ENCODE measurements at places on chromosomes 5 and 9. TPM values are rescaled to one million over a fixed set of nuclear protein-coding genes. Genes with fewer than 3 reads are reported as not detected.

GRCh38 chr5:29193972-29194371 lies 1999.5 kb upstream of the CDH6 start:
- no peak overlapping the region for H3K4me3 ChIP-seq
- no peaks in the 10 kb centered on the region for H3K4me1 ChIP-seq
- no peaks in the 10 kb centered on the region for H3K27me3 ChIP-seq
- no peak for DNase-seq

BNIP1 gene
- total RNA-seq: 5.4 TPM

IL31RA gene
- total RNA-seq: not detected

- H3K27me3 ChIP-seq: no peaks in the 10 kb centered on the region
- H3K27ac ChIP-seq: no peak overlapping the region
- H3K36me3 ChIP-seq: no peaks in the 10 kb centered on the region
- no peak overlapping the region for H3K4me3 ChIP-seq
- DNase-seq: no peak
- no peaks in the 10 kb centered on the region for H3K4me1 ChIP-seq
These were observed 102.5 kb upstream of the FCN2 start for GRCh38 chr9:134778156-134778555.

DNA sequence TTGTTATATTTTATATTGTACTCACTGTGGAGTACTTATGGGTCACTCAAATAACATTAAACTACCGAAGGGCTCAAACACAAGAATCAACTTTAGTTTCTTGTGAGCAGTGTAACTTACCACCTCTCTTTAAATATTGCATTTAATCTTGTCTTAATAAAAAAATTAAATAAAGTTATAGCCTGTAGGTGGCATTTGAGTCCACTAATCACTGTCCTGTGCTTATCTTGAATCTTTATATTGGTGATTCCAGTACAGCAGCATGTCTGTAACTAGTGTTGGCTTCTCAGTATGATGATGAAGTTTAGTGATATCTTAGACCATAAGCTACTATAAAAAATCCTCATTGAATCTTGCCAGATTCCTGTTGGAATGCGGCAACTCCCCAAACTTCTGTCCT lies 313.8 kb downstream of the FAM170A start:
- no peak overlapping the region for H3K27ac ChIP-seq
- DNase-seq: no peak
- no peaks in the 10 kb centered on the region for H3K36me3 ChIP-seq
- no peaks in the 10 kb centered on the region for H3K4me1 ChIP-seq
- peaks cover 5% of the 10 kb centered on the region for H3K27me3 ChIP-seq

DNA sequence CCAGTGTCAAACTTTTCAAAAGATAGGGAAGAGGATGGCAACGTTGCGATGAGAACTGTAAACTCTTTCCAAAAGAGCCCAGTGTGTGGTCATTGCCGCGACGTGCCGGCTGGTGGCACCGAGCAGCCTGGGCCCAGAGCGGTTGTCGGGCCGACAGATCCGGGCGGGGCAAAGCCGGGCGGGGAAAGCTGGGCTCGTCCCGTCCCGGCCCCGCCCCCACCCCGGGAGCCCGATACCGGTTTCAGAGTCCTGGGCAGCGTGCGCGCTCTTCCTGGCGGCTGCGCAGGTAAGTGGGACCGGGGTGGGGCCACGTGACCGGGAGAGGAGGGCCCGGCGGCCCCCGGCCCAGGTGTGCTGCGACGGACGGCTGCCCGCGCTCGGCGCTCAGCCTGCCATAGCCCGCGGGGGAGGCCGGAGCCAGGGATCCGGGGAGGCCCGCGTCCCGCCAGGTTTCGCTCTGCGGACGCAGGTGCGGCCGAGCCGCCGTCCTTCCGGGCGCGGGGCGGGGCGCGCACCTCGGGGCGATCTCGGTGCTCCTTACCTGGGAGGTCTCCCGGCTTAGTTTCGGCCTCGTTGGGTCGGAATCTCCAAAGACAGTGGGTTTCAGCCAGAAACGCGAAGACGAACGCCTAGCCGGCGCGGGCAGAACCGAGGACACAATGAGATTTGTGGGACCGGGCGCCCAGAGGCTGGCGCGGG lies at the start of gene MARVELD2:
Gene MARVELD2, plus strand, starts transcription at position 232 of the 699 bp plus-strand sequence. CDS start 4,270 bp downstream, outside the sequence.
- H3K36me3 ChIP-seq: peaks cover 10% of the 10 kb centered on the region
- peak within 1 kb of the TSS; percentile 91 for H3K4me3 ChIP-seq
- H3K27me3 ChIP-seq: no peaks in the 10 kb centered on the region
- peaks cover 2% of the 10 kb centered on the region for H3K4me1 ChIP-seq
- peak; percentile 86 for DNase-seq
- peak within 1 kb of the TSS; percentile 89 for H3K27ac ChIP-seq

- H3K27ac ChIP-seq: peak overlapping the region; percentile 42
- peaks cover 63% of the 10 kb centered on the region for H3K4me1 ChIP-seq
- no peak overlapping the region for H3K4me3 ChIP-seq
- H3K27me3 ChIP-seq: no peaks in the 10 kb centered on the region
These were observed 116.0 kb downstream of the VAV2 start for GRCh38 chr9:133876144-133876543.

GRCh38 chr5:71836084-71836483 lies 117.0 kb downstream of the CARTPT start:
- H3K36me3 ChIP-seq: no peaks in the 10 kb centered on the region
- DNase-seq: no peak
- H3K27ac ChIP-seq: no peak overlapping the region
- H3K4me1 ChIP-seq: no peaks in the 10 kb centered on the region

GRCh38 chr9:137201205-137201868 lies 796 bp upstream of the TPRN start:
- no peaks in the 10 kb centered on the region for H3K27me3 ChIP-seq
- peak overlapping the region; percentile 87 for H3K27ac ChIP-seq
- no peaks in the 10 kb centered on the region for H3K36me3 ChIP-seq
- H3K4me3 ChIP-seq: peak overlapping the region; percentile 83
- no peak for DNase-seq

GRCh38 chr9:128101690-128102089 lies 25.8 kb downstream of the PTGES2 start:
- H3K27ac ChIP-seq: peak overlapping the region; percentile 91
- H3K27me3 ChIP-seq: no peaks in the 10 kb centered on the region
- H3K4me3 ChIP-seq: peak overlapping the region; percentile 2
- DNase-seq: no peak
- H3K36me3 ChIP-seq: peaks cover 12% of the 10 kb centered on the region

GRCh38 chr5:154352960-154353548 lies 92.7 kb upstream of the SAP30L start:
- H3K36me3 ChIP-seq: no peaks in the 10 kb centered on the region
- H3K27me3 ChIP-seq: no peaks in the 10 kb centered on the region
- no peak for DNase-seq
- H3K4me1 ChIP-seq: no peaks in the 10 kb centered on the region
- no peak overlapping the region for H3K4me3 ChIP-seq
- no peak overlapping the region for H3K27ac ChIP-seq

- no peaks in the 10 kb centered on the region for H3K4me1 ChIP-seq
- no peak overlapping the region for H3K27ac ChIP-seq
- H3K27me3 ChIP-seq: no peaks in the 10 kb centered on the region
- H3K36me3 ChIP-seq: no peaks in the 10 kb centered on the region
- no peak for DNase-seq
These were observed 18.5 kb downstream of the AGTPBP1 start for GRCh38 chr9:85723215-85723614.

ZDHHC11 gene
- total RNA-seq: 0.93 TPM

DNA sequence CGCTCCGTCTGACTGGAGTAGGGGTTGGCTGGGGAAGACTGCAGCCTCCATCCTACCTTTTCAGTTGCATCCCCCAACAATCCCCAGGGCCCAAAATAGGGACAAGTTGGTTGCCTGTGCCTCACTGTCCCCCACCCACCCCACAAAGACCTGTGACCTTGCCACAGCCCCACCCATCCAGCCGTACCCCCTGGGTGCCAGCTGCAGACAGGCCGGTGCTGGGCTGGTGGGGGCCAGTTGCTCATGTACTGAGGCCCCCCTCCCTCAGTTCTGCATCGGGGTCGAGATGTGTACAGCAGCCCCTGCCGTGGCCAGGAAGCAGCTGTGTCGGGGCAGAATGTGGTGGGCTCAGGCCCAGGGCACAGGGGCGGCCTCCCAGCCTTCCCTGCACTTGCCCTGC lies 374 bp downstream of the LCNL1 start:
- H3K27me3 ChIP-seq: peaks cover 6% of the 10 kb centered on the region
- DNase-seq: no peak
- no peaks in the 10 kb centered on the region for H3K36me3 ChIP-seq
- H3K27ac ChIP-seq: no peak overlapping the region
- no peaks in the 10 kb centered on the region for H3K4me1 ChIP-seq

DNA sequence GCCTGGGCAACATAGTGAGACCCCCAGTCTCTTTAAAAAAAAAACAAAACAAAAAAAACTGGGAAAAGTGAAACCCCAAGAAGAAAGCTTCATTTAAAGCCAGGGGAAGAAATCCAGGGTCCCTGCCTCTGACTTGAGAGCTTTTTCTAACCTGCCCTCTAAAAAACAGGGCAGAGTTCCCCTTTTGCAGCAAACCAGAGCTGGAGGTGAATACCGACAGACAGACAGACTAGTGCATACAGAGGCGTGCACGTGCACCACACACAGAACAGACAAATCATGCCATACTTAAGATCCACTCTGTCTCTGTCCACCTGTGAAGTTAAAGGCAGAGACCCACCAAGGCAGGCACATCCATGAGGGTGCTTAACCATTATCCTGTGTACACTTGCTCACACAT lies 11.7 kb upstream of the AQP3 start:
- no peaks in the 10 kb centered on the region for H3K4me1 ChIP-seq
- H3K27me3 ChIP-seq: no peaks in the 10 kb centered on the region
- H3K36me3 ChIP-seq: peaks cover 19% of the 10 kb centered on the region
- peak overlapping the region; percentile 7 for H3K27ac ChIP-seq

RLN2 gene
- 0.33 TPM for total RNA-seq

GRCh38 chr5:84032324-84032723 lies 311.7 kb upstream of the HAPLN1 start:
- H3K27me3 ChIP-seq: no peaks in the 10 kb centered on the region
- no peaks in the 10 kb centered on the region for H3K4me1 ChIP-seq
- no peaks in the 10 kb centered on the region for H3K36me3 ChIP-seq
- no peak for DNase-seq
- no peak overlapping the region for H3K27ac ChIP-seq

- no peak for DNase-seq
- no peaks in the 10 kb centered on the region for H3K27me3 ChIP-seq
- H3K36me3 ChIP-seq: no peaks in the 10 kb centered on the region
- H3K4me3 ChIP-seq: no peak overlapping the region
- H3K4me1 ChIP-seq: no peaks in the 10 kb centered on the region
These were observed 15.5 kb upstream of the PAIP1 start for GRCh38 chr5:43572357-43572756.

GSN gene
- total RNA-seq: 402 TPM

CDC37L1 gene
- total RNA-seq: 32.8 TPM

SPEF2 gene
- total RNA-seq: 2.8 TPM

- no peaks in the 10 kb centered on the region for H3K36me3 ChIP-seq
- H3K4me3 ChIP-seq: no peak overlapping the region
- H3K27me3 ChIP-seq: no peaks in the 10 kb centered on the region
- no peaks in the 10 kb centered on the region for H3K4me1 ChIP-seq
- no peak overlapping the region for H3K27ac ChIP-seq
- DNase-seq: no peak
These were observed 71.6 kb upstream of the PCA3 start for GRCh38 chr9:76692458-76693129.

DNA sequence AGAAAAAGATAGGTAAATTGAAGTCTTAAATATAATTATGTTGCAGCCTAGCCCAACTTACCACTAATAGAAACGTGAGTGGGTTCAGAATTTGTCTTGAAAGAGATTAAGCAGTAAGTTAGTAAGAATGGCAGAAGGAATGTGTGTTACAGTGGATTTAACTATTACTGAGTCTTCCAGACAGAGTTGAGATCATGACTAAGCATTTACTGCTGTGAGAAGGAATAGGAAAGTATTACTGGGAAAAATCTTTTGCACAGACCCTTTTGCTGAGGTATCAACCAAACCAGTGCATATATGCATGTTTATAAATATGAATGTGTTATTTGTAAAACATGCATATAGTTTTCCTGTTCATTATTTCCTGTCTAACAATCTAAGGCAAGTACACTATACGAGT lies 112.8 kb upstream of the EFNA5 start:
- H3K36me3 ChIP-seq: no peaks in the 10 kb centered on the region
- no peak overlapping the region for H3K27ac ChIP-seq
- H3K4me3 ChIP-seq: no peak overlapping the region
- no peaks in the 10 kb centered on the region for H3K4me1 ChIP-seq

DNA sequence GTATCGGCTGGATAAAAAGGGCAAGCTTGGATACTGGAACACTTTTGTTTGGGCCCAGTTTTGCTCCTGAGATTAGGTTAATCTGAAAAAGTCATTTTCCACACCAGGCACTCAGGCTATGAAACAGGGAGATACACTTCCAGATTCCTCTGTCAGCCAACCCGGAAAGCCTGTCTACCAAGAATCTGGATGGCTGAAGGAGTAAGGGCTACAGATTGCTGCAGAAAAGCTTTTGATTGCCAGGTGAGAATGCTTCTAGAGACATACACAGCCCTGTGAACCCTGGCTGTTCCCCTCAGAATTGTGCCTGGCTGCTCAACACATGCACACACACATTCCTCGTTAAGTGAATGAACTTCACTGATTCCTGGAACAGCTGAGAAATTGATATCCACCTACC lies 114.4 kb downstream of the PSD2 start:
- no peaks in the 10 kb centered on the region for H3K36me3 ChIP-seq
- DNase-seq: no peak
- H3K27ac ChIP-seq: no peak overlapping the region
- no peaks in the 10 kb centered on the region for H3K27me3 ChIP-seq

DNA sequence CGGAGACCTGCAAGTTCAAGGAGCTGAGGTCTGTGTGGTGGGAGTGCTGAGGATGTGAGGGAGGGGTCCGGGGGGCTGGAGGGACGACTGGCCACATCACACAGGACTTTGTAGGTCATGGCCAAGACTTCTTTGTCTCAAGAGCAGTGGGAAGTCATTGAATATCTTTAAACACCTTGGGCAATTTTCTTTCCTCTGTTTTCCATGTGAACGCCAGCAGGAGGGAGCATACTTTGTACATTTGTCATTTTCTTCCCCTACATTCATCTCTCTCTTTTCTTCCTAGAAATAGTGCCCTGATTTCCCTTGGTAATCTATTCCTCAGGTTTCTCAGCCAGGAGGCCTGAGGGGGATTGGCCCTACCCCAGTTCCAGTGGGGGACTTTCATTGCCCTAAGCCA lies 153.7 kb upstream of the MSX2 start:
- no peaks in the 10 kb centered on the region for H3K27me3 ChIP-seq
- no peak overlapping the region for H3K4me3 ChIP-seq
- H3K27ac ChIP-seq: no peak overlapping the region
- H3K4me1 ChIP-seq: no peaks in the 10 kb centered on the region
- no peak for DNase-seq
- H3K36me3 ChIP-seq: no peaks in the 10 kb centered on the region

DNA sequence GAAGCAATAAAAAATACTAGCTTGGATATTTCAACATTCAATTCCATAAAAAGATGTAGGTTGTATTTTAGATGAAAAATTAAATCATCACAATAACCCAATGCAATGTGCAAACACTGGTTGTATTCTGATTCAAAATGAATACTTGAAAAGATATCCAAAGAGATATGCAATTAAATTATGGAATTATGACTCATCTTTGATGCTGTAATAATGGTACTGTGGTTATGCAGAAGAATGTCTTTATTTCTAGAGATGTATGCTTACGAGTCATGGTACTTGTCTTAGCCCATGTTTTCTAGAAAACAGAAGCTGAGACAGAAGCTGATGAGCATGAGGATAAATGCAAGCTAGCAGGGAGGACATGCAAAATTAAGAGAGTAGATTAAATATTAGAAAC lies 1941.4 kb upstream of the NUDT12 start:
- no peak for DNase-seq
- no peaks in the 10 kb centered on the region for H3K27me3 ChIP-seq
- H3K4me3 ChIP-seq: no peak overlapping the region
- no peak overlapping the region for H3K27ac ChIP-seq
- H3K36me3 ChIP-seq: no peaks in the 10 kb centered on the region
- no peaks in the 10 kb centered on the region for H3K4me1 ChIP-seq

GRCh38 chr9:115849679-115850412 lies 303.7 kb upstream of the PAPPA start:
- H3K36me3 ChIP-seq: no peaks in the 10 kb centered on the region
- H3K4me3 ChIP-seq: no peak overlapping the region
- DNase-seq: no peak
- no peaks in the 10 kb centered on the region for H3K4me1 ChIP-seq
- no peak overlapping the region for H3K27ac ChIP-seq
